ENCODE measurements at places on chromosomes 12 and 14.

DNA sequence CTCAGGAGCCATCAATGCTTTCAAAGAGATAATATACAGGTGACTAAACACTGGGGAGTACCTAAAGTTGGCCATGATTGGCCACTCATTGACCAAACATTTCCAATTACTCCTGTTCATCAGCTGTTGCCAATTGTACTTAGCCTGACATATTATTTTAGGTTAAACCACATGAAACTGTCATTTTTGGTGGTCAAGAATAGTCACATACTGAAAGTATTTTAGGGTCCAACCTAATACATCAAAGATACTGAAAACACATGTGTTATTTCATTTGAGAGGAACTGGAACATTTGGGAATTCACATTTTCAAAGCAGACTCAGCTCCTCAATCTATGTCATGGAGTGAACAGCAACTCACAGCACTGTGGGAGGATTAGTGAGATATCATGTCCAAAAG, 63.9 kb upstream of the KCNA5 start:
- no peak for DNase-seq

- peak; percentile 35 for DNase-seq
Observed at GRCh38 chr14:65019944-65020566, 33.4 kb downstream of the FNTB start.

DNA sequence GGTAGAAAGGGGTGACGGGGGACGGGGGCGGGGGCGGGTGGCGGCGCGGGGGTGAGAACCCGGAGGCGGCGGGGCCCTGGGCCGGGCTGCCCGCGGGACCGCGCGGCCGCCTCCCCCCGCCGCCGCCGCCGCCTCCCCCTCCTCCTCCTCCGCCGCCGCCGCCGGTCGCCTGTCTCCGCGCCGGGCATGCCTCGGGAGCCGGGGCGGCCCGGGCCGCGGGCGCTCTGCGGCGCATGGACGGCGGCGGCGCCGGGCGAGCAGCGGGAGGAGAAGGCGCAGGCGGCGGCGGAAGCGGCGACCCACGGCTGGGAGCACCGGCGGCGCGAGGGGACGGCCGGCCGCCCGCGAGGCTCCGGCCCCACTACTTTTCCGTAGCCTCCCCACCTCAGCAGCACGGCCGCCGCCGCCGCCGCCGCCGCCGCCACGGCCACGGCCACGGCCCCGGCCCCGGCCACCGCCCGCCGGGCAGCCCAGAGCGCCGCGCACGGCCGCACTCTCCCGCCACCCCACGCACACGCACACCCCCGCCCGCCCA, at the start of gene NPAS3:
TSS of gene NPAS3 (plus strand) at position 161 of the 535 bp plus-strand sequence.
- no peak for DNase-seq

GRCh38 chr14:52002542-52002941, 13.2 kb downstream of the RTRAF start:
- DNase-seq, result no peak

DNA sequence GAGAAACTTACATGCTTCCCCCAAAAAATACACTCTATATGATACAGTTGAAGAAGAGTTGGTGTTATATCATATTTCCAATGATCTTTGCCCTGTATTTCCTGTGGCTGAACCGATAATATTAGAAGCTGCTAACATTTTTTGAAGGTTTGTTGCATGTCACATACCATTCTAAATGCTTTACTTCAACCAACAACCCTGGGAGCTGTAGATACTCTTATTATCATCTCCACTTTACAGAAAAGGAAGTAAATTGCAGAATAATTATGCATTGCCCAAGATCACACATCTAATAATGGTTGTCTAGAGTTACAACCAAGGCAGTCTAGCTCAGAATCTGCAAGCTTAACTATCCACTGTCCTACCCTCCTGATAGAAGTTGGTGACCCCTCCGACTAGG, 182.8 kb downstream of the NUAK1 start:
- DNase-seq, result no peak

DNA sequence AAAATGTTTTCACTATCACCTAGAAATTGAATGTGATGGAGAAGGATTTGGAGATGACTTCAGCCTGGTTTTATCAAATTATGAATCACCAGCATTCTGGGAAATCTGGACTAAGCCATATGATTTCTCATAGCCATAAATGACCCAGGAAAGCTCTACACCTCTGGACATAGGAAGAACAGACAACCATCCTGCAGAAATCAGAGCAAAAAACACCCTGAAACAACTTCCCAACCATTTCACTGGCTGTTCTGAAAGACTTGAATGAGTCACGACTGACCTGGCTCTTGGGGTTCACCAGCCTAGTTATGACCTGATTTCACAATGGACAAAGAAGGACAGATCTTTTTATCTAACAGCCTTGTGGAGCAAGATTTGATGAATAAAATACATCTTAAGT, 123.8 kb downstream of the KCNH5 start:
- DNase-seq, result no peak

DNA sequence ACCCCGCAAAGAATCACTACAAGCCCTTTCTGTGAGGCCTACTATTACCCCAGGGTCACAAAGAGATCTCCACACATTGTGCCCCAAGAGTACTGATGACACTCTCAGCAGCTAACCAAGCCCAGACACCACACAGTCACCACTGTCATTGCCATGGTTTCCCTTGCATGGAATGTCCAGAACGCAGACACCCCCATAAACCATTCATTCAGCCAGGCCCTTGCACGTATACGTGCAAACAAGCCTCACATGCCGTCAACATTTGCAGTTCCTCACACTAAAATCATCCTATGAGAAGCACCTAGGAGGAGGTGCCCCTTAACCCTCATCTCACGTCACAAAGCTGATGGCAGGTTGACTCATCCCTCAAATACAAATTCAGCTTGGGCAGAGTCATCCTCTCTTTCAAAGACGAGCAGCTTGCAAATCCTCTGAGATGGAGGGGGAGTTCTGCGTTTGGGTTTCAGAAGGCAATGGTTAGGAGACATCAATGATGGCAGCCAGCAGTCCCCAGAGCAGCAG, 17.1 kb upstream of the KRT77 start:
- DNase-seq, result no peak

DNA sequence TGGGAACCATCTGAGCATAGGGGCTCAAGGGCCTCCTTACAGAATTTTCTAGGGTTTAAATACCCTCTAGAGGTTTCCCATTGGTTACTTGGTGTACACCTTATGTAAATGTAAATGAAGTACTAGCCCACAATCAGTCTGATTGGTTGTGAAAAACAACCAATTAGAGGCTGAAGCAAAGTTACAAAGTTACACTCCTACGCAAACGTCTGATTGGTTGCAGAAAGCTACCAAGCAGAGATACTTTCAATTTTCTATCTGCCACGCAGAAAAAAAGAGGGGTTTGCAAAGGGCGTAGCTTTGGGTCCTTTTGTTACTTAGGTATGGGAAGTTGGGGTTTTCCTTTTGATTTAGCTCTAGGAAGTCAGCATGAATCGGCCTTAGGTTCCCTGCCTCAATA, 1.8 kb upstream of the TMEM19 start:
- DNase-seq, result peak; percentile 27

- no peak for DNase-seq
Observed at GRCh38 chr14:75120541-75121291, 6.1 kb downstream of the NEK9 start.

DNA sequence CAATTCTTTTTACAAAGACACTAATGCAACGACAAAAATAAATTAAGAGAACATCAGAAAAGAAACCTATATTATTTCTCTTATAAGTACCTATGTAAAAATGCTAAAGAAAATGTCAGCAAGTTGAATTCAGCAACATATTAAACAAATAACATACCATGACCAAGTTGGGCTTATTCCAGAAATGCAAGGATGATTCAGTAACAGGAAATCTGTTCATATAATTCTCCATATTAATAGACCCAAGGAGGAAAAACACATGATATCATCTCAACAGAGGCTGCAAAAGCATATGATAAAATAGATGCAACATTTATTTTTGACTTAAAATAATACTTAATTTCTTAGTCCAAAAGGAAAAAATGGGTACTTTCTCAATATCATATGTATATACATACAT, 25.1 kb upstream of the GPHB5 start:
- no peak for DNase-seq

DNA sequence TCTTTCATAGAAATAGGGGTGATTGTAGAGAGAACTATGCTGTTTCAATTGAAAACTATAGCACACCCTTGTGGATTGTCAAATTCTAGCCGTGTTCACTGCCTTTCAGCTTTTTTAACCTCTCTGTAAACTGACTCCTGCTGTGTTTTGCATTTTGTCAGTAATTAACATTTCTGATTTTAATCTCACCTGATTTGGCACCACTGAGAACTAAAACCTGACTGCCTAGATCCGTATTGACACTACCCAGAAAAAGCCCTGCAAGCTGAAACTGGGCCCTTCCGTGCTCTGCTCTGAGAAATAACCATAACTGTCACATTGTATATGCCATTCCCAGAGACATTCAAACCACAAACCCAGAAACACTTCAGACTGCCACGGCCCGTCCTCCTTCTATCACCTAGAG, 26.6 kb upstream of the ETV6 start:
- DNase-seq, result peak; percentile 36

DNA sequence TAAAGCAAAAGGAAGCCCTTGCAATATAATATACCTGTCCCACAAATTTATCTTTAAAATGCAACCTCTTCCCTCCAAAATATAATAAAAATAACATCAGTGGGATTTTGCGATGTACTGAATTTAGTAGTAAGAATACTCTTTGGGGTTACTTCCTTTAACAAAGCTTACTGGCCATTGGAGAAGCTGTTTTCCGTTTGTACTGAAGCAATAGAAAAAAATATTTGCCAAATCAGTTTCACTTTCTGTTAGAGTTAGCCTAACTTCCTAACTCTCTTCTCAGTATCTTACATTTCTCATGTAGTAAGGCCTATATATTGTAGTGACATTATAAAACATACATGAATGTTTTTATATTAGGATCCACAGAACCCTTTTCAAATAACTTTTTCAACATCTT, 3.7 kb downstream of the MAX start:
- no peak for DNase-seq

DNA sequence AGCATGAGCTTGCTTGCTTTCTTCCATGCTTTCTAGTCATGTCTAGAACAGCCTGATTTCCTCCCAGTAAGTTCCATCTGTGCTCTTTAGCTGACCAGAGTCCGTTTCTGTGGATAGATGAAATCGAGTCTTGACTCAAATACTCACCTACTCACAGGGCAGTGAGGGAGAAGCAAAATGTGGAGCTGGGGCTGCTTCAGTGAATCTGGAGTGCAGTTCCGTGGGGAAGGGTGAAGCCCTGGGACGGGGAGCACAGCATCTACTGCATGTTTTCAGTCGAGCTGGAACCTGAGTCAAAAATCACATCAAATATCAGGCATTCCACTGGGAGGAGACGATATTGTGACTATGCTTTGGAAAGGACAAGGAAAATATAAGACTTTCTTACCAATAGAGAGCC, 70.3 kb upstream of the PRMT8 start:
- peak; percentile 16 for DNase-seq

- DNase-seq, result no peak
Observed at GRCh38 chr12:69330475-69331473, 17.4 kb upstream of the LYZ start.

DNA sequence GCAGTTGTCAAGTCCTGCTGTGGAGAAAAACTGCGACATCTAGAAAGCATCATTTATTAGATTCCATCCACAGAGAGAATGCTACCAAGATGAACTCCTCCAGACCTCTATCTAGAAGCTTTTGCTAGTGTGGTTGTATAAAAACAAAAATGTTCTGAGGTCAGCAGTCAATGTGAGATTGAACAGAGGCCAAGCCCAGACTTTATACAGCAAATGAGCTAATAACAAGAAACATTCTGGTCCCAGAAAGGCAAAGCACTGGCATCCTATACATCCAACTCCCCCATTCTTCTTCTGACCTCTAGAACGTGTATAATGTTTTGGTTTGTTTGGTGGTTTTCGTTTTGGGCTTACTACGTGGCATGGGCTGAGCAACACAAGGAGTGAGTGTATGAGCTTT, 26.7 kb upstream of the RIN3 start:
- DNase-seq, result no peak

- no peak for DNase-seq
Observed at GRCh38 chr14:46747001-46747652, 95.5 kb upstream of the RPL10L start.

DNA sequence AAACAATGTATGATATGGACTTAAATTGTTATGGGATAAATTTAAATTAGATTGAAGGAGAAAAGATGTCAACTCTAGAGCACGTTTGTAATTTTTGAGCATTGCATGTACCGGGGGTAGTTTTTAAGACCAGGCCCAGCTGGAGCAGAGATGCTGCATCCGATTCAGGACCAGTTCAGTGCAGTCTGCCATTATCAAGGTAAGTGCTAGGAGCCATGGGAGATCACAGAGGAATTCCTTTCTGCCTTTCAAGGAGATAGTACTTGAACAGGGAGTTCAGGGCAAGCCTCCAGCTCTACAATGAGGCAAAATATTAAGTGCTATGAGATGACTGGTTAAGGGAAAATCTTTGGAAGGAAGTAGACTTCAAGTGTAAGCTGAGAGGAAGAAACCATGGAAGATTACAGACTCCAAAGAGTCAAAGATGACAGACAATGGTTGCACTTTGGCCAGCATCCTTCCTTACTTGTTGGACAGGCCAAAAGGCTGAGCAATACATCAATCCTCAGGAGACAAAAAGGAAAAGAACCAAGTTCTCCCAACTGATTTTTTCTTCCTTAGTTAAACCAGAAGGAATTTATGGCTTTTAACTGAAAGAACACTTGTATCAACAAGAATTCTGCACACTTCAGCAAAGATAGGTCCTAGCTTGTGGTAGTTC, 113.2 kb upstream of the HIF1A start:
- no peak for DNase-seq

DNA sequence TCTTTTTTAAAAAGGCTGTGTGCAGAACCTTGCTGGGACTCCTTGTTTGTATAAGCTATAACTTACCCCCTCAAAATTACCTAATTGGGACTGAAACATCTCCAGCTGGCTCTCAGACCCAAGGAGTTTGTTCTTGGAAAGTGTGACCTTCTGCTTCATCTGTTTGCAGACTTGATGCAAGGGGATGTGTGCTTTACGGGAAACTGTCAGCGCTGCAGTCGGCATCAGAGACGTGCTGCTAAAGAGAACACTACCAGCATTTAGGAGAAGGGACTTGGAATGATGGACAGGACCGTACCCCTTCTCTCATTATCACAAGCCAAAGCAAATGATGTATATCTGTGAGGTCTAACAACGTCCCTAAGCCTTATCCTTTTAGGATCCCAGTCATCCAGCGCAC, 174.2 kb upstream of the PARP11 start:
- DNase-seq, result no peak

DNA sequence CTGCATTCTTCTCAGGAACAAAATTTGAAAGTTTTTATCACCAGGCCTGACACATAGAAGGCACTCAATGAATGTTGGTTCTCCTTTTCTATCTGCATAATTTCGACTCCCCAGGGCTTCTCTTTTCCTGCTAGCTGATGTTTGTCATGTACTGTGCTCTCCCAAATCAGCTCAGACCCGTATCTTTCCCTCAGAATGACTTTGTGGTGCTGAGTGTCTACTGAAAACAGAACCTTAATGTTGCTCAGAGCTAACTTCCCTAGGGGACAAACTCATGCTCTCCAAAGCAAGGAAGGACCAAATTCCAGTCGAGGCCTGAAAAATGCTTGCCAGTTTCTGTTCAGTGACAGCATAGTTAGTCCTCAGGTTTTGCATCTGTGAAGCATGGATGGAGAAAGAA, 1.9 kb downstream of the ARHGDIB start:
- no peak for DNase-seq

GRCh38 chr12:53062011-53062961, 12.4 kb downstream of the TNS2 start:
- no peak for DNase-seq

Data from T47D (cell line).